Activated T-helper 1 cell treated with anti-CD3 and anti-CD28 coated beads, Interleukin-12 subunit alpha, Interleukin-12 subunit beta, Interleukin-2, Interleukin-4 antibody, amounts not matched to agents 30 ng/mL and 10 ng/mL and 1 ng/mL, durations not matched to agents 14 hours and 24 hours and 36 hours (primary cell): ENCODE measurements at places on chromosomes 6 and 20.
A peak's percentile ranks its signal among the peaks of the same experiment; 100 is the strongest.

- DNase-seq: no peak
- H3K27ac ChIP-seq: no peak overlapping the region
- peaks cover 19% of the 10 kb centered on the region for H3K4me1 ChIP-seq
Observed at GRCh38 chr6:109226353-109226752, 131.0 kb downstream of the CEP57L1 start.

DNA sequence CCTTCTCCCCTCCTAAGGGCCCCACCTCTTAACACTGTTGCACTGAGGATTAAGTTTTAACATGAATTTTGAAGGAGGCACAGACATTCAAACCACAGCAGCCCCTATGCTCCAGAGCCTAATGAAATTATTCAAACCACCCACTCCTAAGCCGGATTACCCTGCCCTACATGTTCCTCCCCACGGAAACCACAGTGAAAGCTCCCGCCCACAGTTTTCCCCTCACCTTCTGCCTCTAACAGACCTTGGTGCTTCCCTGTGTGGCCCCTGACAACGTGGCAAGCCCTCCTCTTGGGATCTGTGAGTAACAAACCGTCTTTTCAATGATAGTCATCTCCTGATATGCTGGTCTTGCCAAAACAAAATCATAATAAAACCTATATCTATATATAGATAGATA is 74.8 kb downstream of the RIN2 start:
- no peaks in the 10 kb centered on the region for H3K36me3 ChIP-seq
- H3K27ac ChIP-seq: no peak overlapping the region
- H3K4me1 ChIP-seq: peaks cover 9% of the 10 kb centered on the region
- H3K27me3 ChIP-seq: no peaks in the 10 kb centered on the region

DNA sequence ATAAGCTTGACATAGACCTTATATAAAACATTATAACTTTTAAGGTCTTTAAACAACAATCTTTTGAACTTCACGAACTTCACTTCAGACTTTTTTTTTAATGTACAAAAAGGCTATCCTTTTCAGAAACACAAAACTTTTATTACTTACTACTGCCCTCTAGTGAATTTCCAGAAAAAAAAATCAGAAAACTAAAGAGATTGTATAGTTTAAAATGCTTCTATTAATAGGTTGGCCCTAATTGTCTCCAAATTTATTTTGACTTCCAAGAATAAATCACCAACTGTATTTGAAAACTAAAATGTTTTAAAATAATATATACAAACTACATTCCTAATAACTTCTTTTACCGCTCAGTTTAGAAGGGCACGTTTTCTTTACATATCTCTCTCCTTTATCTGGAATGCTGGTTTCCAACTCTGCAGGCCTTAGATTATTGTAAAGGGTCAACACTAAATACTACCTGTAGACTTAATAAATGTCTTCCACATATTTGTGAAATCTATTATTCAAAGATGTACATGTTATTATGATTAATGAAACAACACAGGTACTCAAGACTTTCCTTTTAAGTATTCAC is 66.8 kb downstream of the LMBRD1 start:
- peaks cover 6% of the 10 kb centered on the region for H3K36me3 ChIP-seq
- no peaks in the 10 kb centered on the region for H3K27me3 ChIP-seq
- H3K27ac ChIP-seq: no peak overlapping the region
- DNase-seq: no peak
- H3K4me3 ChIP-seq: no peak overlapping the region

GRCh38 chr20:61948586-61949362 is 116.9 kb downstream of the TAF4 start:
- H3K27ac ChIP-seq: no peak overlapping the region
- no peaks in the 10 kb centered on the region for H3K4me1 ChIP-seq
- no peak for DNase-seq
- no peak overlapping the region for H3K4me3 ChIP-seq
- H3K36me3 ChIP-seq: no peaks in the 10 kb centered on the region

- peaks cover 18% of the 10 kb centered on the region for H3K4me1 ChIP-seq
- no peaks in the 10 kb centered on the region for H3K36me3 ChIP-seq
- H3K4me3 ChIP-seq: no peak overlapping the region
- H3K27ac ChIP-seq: peak overlapping the region; percentile 16
- H3K27me3 ChIP-seq: peaks cover 4% of the 10 kb centered on the region
Observed at GRCh38 chr6:43810965-43811732, 41.1 kb downstream of the VEGFA start.

GRCh38 chr6:85113934-85114580 is 335.8 kb upstream of the NT5E start:
- no peaks in the 10 kb centered on the region for H3K4me1 ChIP-seq
- no peak overlapping the region for H3K4me3 ChIP-seq
- H3K27me3 ChIP-seq: no peaks in the 10 kb centered on the region
- DNase-seq: no peak
- H3K36me3 ChIP-seq: no peaks in the 10 kb centered on the region
- H3K27ac ChIP-seq: no peak overlapping the region

- DNase-seq: no peak
- H3K36me3 ChIP-seq: peaks cover 3% of the 10 kb centered on the region
- H3K27ac ChIP-seq: no peak overlapping the region
- H3K27me3 ChIP-seq: peaks cover 2% of the 10 kb centered on the region
Observed at GRCh38 chr6:45387236-45387635, 9.5 kb upstream of the SUPT3H start.

DNA sequence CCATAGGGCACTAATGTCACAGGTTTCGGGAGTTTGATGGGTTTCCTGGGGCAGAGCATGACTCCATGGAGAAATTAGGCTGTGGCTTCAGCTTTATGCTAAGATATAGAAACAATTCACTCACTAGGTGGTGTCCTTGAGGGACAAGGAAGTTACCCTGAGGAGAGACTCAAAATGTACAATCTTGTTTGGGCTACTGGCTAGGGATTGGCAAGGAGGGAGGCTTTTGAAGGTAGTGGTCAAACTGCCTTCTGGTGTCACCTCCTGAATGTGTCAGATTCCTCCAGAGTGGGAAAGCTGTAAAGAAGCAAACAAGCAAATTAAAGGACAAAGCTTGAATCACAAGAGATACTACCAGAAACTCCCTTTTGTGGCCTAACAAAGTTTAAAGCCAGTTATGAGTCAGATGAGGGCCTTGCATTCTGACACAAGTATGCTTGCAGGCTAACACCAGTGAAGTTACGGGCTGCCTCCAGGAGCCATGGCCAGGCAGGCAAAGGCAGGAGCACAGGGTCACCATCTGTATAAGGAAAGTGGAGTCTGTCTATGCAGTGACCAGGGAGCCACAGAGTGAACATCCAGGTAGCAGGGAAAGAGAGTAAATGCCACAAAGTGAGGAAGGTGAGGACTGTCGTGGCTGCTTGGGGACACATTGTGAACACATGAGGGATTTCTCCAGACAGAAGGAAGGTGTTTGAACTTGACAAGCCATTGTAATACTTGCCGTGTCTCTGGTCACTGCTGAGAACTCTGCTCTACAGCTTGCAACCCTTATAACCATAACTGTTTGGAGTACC is 107.7 kb upstream of the DTNBP1 start:
- peaks cover 2% of the 10 kb centered on the region for H3K36me3 ChIP-seq
- no peak overlapping the region for H3K4me3 ChIP-seq
- no peak for DNase-seq
